ENCODE measurements at places on chromosomes 5 and 9.

GRCh38 chr9:115649991-115650472, 503.6 kb upstream of the PAPPA start:
- no peaks in the 10 kb centered on the region for H3K4me1 ChIP-seq
- no peak overlapping the region for H3K27ac ChIP-seq

DNA sequence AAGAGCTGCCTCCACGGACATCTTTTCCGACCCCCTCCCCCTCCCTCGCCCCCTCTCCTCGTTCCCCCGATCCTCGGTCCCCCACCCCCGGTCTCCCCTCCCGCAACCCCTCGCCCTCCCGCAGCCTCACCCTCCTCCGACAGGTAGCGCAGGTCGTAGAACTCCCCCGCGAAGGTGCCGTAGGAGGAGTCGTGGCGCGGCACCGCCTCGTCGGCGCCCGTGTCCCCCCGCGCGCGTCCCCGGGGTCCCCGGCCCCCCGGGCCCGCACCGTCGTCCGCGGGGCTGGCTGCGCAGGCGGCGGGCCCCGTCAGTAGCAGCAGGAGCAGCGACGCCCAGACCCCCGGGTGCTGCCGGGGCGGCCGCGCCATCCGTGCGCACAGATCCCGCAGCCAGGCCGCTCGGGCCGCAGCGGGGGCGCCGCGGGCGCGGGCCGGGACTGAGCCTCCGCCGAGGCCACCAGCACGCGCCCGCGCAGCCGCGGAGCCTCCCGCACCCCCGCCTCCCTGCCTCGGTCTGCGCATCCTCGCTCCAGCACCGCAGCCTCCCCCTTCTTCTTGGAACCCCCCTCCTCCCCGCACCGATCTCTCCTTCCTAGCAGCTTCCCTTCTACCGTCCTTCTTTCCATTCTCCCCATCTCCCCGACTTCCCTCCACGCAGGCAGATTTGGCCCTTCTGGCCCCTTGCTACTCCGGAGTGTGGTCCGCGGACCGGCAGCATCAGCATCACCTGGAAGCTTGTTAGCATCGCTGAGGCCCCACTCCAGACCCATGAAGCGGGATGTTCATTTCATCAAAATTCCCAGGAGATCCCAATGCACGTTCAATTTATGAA, at the start of gene FRRS1L:
FRRS1L (minus strand) TSS at position 479 of the 831 bp plus-strand sequence; CDS start at position 368, 111 bp downstream.
- H3K36me3 ChIP-seq: no peaks in the 10 kb centered on the region
- H3K4me3 ChIP-seq: no peak within 1 kb of the TSS
- no peak for DNase-seq
- H3K27me3 ChIP-seq: peaks cover 8% of the 10 kb centered on the region
- no peaks in the 10 kb centered on the region for H3K4me1 ChIP-seq

GRCh38 chr5:135386886-135387628, 12.0 kb downstream of the MACROH2A1 start:
- no peaks in the 10 kb centered on the region for H3K4me1 ChIP-seq
- H3K36me3 ChIP-seq: peaks cover 9% of the 10 kb centered on the region
- DNase-seq: no peak
- no peaks in the 10 kb centered on the region for H3K27me3 ChIP-seq
- H3K27ac ChIP-seq: no peak overlapping the region

DNA sequence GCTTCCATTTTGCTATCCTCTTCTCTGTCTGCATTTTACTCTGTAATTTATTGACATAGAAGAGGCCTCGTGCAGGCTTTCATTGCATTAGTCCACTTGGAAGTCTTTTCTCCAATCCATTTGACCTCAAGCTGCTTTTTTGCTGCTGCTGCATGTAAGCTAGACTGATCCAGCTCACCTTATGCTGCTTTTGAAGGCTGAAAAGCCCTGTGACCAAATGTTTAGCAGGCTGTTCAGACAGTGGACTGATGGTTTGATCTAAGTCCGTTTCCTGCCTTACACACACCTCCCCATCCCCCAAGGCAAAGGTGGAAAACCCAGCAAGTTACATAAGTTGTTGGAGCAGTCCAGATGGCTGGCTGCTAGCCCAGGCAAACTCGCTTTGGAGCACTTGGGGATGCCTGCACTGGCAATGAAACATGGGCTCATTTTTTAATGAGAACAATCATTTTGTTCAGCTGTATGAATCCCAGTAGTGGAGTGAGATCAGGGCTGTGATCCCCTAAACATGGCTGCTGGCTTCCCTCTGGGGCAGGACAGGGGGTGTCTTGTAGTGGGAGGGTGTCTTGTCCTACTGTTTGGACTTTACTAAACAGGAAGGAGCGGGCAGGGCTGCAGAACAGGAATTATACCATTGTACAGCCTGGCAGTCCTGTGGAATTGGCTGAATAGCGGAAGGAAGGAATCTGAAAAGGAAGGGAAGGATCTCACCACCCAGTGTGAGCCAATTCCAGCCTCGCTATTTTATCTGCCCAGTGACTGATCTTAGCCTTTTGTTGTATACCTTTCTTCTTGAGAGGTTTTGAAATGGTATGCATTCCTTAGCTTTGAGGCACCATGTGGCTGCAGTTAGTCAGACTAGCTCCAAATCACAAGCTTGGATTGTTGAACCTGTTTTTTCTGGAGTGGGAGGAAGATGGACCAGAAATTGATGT, 212.0 kb downstream of the ARHGAP26 start:
- no peaks in the 10 kb centered on the region for H3K27me3 ChIP-seq
- peak; percentile 70 for DNase-seq
- peaks cover 10% of the 10 kb centered on the region for H3K4me1 ChIP-seq
- H3K36me3 ChIP-seq: no peaks in the 10 kb centered on the region

- no peaks in the 10 kb centered on the region for H3K36me3 ChIP-seq
- no peak overlapping the region for H3K27ac ChIP-seq
- H3K4me1 ChIP-seq: no peaks in the 10 kb centered on the region
- no peak for DNase-seq
- no peak overlapping the region for H3K4me3 ChIP-seq
- no peaks in the 10 kb centered on the region for H3K27me3 ChIP-seq
Observed at GRCh38 chr5:27769748-27770402, 731.5 kb upstream of the CDH9 start.

GRCh38 chr9:69931340-69931739, 110.7 kb downstream of the CFAP95 start:
- DNase-seq: peak; percentile 47
- no peak overlapping the region for H3K27ac ChIP-seq
- H3K36me3 ChIP-seq: no peaks in the 10 kb centered on the region

DNA sequence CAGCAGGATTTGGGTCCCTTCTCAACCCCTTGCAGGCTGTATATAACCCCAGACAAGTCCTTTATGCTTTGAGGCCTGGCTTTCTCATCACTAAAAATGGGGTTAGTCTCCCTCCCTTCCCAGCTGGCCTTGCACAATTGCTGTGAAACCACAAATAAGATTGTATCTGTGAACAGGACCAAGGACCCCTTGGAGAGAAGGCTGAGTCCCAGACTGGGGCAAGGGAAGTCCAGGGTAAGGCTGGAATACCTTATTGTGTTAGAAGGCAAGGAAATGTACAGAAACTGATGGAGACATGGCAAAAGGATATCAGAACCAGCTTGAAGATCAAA, 11.4 kb downstream of the MACROH2A1 start:
- H3K27ac ChIP-seq: no peak overlapping the region
- no peaks in the 10 kb centered on the region for H3K4me1 ChIP-seq
- peaks cover 9% of the 10 kb centered on the region for H3K36me3 ChIP-seq
- no peak overlapping the region for H3K4me3 ChIP-seq

GRCh38 chr9:1938675-1939170, 76.4 kb upstream of the SMARCA2 start:
- H3K36me3 ChIP-seq: no peaks in the 10 kb centered on the region
- DNase-seq: no peak

- H3K27ac ChIP-seq: no peak overlapping the region
- DNase-seq: no peak
Observed at GRCh38 chr9:86983249-86983619, 35.9 kb upstream of the GAS1 start.

Measured in mesendoderm (in vitro differentiated cells).